Fibroblast of upper back skin (primary cell): ENCODE measurements at places on chromosomes 13 and 19.

DNA sequence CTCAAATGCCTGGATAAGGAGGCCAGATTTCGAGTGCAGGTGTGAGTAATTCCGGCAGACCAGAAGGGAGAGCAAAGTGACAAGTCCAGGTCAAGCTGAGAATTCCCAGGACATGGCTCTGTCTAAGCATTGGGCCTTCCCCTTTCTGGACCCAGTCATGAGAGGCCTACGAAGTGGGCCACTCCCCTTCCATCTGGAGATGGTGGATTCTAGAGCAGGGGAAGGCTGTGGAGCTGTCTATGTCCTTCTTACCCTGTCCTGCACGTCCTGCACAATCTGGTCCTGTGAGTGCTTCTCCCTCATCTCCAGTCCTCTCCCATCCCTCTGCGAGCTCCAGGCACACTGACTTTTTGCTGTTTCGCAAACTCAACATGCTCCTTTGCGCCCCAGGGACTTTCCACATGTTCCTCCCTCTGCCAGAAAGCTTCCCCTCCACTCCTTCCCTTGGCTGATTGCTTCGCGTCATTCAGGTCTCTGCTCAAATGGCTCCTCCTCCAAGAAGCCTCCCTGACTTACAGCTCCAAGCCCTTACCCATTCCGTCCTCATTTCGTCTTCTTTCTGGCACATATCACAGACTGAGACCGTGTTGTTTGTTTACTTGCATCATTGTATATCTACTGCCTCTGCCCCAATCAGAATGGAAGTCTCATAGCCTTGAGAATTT, 193.2 kb downstream of the URI1 start:
- peak; percentile 3 for DNase-seq

GRCh38 chr19:29680937-29681336, 15.7 kb downstream of the PLEKHF1 start:
- DNase-seq, result no peak

GRCh38 chr19:3591876-3592613, 6.8 kb downstream of the GIPC3 start:
- no peak for DNase-seq

- no peak for DNase-seq
Observed at GRCh38 chr19:19567391-19567790, 29.3 kb downstream of the CILP2 start.

- no peak for DNase-seq
Observed at GRCh38 chr13:112105892-112106291, 38.9 kb downstream of the SOX1 start.

- DNase-seq, result peak; percentile 34
Observed at GRCh38 chr13:63409791-63410351, 1994.2 kb upstream of the PCDH20 start.

GRCh38 chr13:77737583-77738200, 40.2 kb downstream of the SLAIN1 start:
- no peak for DNase-seq

GRCh38 chr19:8080832-8081231, 28.3 kb downstream of the CCL25 start:
- DNase-seq, result no peak

DNA sequence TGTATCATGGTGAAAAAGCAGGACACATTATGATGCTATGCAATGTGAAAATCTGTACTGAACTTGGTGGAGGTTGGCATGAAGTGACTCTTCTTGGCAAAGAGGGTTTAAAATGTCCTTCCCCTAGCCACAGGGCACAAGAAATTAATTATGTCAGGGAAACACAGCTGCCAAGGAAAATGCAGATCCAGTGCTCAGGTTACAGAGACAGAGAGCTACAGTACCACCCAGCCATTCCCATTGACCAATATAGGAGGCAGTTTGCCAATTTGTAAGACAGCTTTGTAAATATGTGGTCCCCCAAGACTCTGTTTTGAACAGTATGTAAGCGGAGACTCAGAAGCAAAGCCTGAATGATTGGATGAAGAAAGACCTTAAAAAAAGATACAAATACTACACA, 69.4 kb upstream of the KLF12 start:
- peak; percentile 41 for DNase-seq

- no peak for DNase-seq
Observed at GRCh38 chr19:55493645-55494171, 5.5 kb downstream of the SSC5D start.

DNA sequence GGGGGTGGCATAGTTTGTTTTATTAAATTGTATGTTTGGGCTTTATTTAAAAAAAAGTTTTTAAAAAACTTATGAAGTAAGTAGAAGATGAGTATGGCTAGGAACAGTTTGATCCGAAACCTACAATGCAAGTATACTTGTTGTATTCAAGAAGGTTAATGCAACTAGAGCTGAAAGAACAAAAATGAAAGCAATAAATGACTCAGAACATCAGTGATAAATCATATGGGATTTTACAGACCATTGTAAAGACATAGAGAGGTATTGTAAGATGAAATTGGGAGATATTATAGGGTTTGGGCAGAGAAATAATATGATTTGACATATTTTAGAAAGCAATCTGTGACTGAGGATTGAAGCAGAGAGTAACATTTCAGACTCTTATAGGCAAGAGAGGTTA, 1135.3 kb downstream of the SLITRK5 start:
- no peak for DNase-seq

DNA sequence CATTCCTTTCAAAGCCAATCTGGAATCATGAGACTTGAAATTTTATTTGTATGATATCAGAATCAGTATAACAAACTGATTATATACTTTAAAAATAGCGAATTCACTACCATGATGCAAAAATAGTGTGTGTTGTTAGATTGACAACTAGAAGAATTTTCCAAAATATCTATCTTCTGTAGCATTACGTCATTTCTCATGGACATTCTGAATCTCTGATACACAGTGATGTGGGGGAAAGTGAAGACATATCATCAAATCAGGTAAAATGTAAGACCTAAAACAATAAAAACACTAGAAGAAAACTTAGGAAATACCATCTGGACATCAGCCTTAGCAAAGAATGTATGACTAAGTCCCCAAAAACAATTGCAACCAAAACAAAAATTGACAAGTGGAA, 1292.0 kb upstream of the PCDH9 start:
- DNase-seq, result no peak

GRCh38 chr13:47955836-47956235, 45.2 kb downstream of the SUCLA2 start:
- no peak for DNase-seq

- no peak for DNase-seq
Observed at GRCh38 chr19:4983346-4984105, 14.6 kb downstream of the KDM4B start.

- peak; percentile 32 for DNase-seq
Observed at GRCh38 chr19:524062-524674, 7.4 kb upstream of the CDC34 start.

DNA sequence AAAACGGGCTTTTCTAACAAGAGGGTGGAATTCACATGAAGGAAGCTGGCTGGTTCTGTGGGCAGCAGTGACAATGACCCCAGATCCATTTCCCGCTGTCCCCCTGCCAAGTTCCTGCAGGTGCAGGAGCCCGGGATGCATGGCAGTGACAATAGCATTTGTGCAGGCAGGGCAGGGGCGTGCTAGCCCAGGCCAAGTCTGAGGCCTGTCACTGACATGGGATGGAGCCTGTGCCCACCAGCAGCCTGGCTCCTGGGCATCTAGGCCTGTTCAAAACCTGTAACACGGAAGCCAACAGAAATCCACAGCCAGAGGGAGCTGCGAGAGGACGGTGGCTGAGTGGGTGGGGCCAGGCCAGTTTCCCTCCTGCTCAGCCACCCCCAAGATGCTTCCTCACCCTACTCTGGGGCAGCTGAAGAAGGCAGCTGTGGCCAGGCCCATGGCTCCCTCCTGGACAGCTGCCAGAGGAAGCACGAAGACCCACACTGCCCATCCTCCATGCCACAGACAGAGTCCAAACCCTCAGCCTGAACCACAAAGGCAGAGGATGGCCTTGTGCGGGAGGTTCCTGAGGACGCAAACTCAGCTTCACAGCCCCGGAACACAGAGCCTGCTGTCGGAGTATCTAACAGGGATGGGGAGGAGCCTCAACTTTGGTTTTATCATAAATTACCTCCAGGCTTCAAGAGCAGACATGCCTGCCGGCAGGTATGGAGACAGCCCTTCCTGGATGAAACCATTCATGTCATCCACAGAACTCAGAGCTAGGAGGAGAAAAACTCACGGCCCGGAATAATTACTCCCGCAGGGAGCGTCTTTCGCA, 74.0 kb downstream of the CEBPG start:
- DNase-seq, result no peak

GRCh38 chr19:21607449-21607848, 102.0 kb downstream of the ZNF429 start:
- DNase-seq, result no peak

GRCh38 chr13:51364404-51365008, 25.0 kb downstream of the SERPINE3 start:
- DNase-seq, result peak; percentile 84

- DNase-seq, result peak; percentile 43
Observed at GRCh38 chr13:50735071-50735470, 108.4 kb downstream of the DLEU7 start.

DNA sequence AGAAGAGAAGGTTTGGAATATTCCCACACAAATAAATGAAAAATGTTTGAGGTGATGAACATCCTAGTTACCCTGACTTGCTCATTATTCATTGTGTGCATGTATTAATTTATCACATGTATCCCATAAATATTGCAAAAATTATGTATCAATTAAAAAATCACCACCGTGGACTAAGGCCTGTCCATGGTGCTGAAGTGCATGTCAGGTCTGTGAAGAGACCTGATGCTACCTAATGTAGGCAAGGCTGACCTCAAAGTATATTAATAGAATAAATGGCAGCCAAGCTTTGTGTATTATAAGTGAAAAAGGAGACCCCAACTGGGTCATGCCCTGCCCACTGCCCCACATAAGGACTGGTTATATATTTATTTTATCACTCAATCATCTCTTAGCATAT, 34.4 kb upstream of the ZNF835 start:
- DNase-seq, result no peak

DNA sequence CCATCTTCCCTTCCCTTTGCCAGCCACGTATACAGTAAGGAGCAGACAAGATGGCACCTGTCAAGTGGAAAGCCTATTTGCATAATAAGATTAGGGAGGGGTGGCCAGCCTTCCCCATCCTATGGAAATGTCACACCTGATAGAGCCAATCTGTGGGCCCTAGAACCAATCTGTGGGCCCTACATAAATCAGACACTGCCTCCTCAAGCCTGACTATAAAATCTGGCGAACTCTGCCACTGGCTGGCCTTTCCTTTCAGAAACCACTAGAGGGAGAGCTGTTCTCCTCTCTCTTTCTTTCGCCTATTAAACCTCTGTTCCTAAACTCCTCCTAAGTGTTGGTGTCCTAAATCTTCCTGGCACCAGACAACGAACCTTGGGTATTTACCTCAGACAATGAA, 231.5 kb upstream of the KLHL1 start:
- DNase-seq, result no peak

- no peak for DNase-seq
Observed at GRCh38 chr13:28349907-28350654, 144.8 kb downstream of the FLT1 start.

DNA sequence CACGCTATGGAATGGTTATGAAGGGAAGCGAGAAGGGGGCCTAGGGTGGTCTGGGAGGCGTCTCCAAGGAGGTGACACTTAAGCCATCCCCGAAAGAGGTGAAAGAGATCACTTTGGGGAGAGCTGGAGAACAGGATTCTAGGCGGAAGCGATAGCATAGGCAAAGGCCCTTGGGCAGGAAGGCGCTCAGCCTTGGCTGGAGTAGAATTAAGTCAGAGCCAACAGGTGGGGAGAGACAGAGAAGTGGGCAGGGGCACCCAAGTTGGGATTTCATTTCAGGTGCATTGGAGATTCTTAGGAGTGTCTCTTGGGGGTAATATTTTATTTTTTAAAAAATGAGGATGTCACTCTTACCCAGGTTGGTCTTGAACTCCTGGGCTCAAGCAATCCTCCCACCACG, 9.6 kb downstream of the SNRPD2 start:
- no peak for DNase-seq

DNA sequence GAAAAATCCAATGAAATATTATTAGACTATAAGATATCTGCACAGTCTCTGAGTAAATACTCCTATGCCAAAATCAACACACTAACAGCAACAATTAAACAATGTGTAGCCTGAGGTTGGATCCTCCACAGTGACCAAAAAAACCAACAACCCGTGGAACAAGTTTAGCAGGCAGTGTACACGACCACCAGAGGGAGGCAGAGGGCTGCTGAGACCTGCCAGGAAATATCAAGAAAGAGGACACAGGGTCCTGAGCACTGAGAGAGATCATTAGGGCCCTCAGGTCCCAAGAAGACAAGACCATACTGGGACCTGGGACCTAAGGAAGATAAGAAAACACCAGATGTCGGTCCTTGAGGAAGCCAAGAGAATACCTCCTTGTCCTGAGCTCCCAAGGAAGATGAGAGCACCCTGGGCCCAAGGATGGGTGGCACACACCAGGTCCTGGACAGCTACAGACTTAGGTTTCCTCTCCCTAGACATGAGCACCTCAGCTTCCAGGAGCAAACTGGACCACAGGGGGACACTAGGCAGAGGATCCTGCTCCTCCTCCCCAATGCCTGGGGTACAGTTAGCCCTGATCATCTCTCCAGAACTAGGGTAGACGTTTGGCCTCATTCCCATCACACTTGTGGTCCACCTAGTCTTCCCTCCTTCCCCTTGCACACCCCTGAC, 822 bp upstream of the ZNF274 start:
- peak; percentile 6 for DNase-seq

- DNase-seq, result no peak
Observed at GRCh38 chr13:52925775-52926285, 77.4 kb upstream of the PCDH8 start.

DNA sequence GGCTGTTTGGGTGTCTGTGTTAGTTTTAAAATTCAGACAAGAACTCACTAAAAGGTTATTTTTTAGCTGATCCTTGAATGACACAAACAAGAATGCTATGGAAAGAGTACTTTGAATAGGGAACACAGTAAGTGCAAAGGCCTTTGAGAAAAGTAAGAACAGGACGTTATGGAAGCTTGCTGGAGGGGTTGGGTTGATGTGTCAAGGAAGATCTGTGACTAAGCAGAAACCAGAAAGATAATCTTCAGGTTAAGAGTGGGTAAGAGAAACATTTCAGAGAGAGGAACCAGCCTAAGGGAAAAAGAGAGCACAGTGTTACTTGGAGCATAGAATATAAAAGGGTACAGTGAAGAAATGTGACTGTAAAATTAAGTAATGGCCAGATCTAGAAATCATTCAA, 41.2 kb upstream of the TRPC4 start:
- no peak for DNase-seq

GRCh38 chr19:10805065-10805757, 30.8 kb downstream of the TMED1 start:
- DNase-seq, result no peak

DNA sequence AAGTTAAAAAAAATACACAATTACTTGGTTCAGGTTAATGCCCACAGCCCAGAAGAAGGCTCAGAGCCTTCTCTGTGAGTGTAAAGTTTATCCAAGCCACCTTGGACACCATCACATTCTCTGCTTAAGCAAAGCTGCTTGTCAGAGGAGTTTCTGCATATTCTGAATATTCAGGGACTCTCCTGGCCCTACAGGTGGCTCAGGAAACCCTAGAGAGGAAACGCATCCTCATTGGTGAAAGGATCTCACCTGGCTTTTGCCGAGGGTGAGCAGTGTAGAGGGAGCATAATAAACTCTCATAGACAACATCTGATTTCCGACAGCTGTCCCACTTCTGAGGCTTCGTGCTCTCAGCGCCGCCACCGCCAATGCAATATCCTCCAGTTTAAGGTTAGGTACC, 239.9 kb upstream of the TSHZ3 start:
- DNase-seq, result no peak

GRCh38 chr19:18433735-18434398, 4.1 kb downstream of the ISYNA1 start:
- DNase-seq, result no peak
